ENCODE measurements at places on chromosomes 5 and 9.

GRCh38 chr5:989961-990530 is 18.6 kb upstream of the NKD2 start:
- DNase-seq: no peak

- DNase-seq: no peak
Observed at GRCh38 chr5:176187276-176188062, 50.8 kb upstream of the SIMC1 start.

GRCh38 chr5:105630803-105631202 is 2039.9 kb downstream of the EFNA5 start:
- no peak for DNase-seq

GRCh38 chr9:105296877-105297287 is 52.4 kb downstream of the SLC44A1 start:
- no peak for DNase-seq

DNA sequence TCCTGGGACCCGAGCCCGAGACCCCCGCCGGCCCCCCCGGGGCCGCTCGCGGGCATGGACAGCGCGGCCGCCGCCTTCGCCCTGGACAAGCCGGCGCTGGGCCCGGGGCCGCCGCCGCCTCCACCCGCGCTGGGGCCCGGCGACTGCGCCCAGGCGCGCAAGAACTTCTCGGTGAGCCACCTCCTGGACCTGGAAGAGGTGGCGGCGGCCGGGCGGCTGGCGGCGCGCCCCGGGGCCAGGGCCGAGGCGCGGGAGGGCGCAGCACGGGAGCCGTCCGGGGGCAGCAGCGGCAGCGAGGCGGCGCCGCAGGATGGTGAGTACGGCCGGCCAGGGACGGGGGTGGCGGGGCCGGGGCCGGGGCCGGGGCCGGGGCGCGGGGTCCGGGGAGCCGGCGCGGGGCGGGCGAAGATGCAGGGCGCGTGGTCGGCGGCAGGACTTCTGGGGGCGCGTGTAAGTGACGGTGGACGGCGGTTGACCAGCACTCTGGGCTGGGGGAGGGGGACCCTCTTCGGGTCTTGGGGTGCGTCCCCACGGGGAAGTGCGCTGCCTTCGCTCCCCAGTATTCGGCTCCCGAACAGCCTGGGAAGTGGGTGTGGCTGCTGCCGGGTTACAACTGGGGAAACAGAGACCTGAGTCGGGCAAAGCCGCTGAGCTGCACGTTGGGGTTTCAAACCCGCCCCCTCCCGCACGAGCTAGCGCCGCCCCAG is 520 bp downstream of the PRRX2 start:
- no peak for DNase-seq

DNA sequence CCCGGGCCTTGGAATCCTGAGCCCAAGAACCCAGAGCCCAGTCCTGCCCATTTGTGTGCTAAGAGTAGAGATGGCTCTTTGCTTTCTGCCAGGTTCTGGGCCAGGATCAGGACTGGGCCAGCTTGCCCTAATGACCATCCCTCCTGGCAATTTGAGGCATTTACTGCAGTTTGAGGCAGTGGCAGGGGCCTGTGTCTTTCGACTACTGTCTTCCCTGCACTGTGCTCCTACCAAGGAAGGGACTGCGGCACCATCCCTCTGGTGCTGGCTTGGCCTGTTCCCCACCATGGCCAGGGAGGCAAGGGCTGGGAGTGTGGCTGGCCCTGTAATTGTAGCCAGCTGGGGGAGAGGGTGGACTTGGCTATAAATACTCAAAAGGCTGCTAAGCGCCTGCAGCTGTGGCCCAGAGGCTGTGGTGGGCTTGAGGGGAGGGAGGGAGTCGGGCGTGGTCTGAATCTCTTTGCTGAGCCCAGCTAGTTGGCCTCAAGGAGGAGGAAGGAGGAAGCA is 4.6 kb downstream of the ENHO start:
- no peak for DNase-seq

DNA sequence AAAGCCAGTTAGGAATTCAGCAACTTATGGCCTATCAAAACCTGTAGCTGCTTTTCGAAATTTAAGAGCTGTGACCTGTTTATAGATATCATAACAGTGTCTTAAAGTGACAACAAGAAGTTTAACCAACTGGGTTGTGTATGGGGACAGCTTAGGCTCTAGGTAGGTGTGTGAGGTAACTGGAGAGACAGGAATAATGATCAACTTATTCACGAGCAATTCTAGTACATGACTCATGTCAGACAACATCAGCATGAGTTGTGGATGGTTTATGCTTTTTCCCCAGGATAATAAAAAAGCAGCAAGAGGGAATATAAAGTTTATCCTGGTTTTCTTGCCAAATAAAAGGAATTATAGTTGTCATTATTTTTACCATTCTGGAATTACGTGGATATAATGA is 88.6 kb downstream of the GDNF start:
- no peak for DNase-seq

DNA sequence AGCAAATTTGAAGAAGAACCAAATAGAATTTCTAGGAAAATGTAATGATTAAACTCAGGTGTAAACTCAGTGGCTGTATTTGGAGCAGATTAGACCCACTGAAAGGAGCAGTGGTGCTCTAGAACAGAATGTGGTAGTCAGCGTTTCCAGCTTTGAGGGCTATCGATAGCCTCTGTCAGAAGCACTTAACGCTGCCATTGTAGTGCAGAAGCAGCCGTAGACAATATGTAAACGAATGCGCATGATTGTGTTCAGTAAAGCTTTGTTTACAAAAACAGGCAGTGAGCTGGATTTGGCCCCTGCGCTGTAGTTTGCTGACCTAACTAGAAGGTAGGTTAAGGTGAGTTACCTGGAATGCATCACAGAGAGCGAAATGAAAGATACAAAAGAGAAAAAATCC is 72.0 kb downstream of the FAM78A start:
- no peak for DNase-seq

- no peak for DNase-seq
Observed at GRCh38 chr5:167716126-167716775, 575.2 kb upstream of the WWC1 start.

- DNase-seq: no peak
Observed at GRCh38 chr5:153559926-153560325, 69.5 kb downstream of the GRIA1 start.

- peak; percentile 10 for DNase-seq
Observed at GRCh38 chr9:129944506-129945116, 98.4 kb downstream of the FNBP1 start.

- no peak for DNase-seq
Observed at GRCh38 chr5:1383344-1383743, 38.4 kb upstream of the CLPTM1L start.

GRCh38 chr5:169649486-169649885 is 12.4 kb downstream of the DOCK2 start:
- no peak for DNase-seq

DNA sequence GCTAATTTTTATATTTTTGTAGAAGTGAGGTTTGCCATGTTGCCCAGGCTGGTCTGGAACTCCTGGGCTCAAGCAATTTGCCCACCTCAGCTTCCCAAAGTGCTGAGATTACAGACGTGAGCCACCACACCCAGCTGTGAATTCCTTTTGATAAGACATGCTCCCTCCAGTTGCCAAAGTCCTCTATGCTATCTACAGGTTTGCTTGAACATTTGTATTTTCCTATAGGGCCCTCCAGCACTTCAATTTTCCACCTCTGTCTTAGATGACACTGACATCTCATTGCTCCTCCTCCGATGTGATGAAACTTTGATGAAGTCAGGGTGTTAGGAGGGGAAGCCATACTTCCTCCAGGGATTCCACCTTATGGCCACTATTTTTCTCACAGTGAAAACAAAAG is 25.2 kb upstream of the CTSV start:
- DNase-seq: no peak

- DNase-seq: no peak
Observed at GRCh38 chr5:90233476-90233875, 176.1 kb downstream of the CETN3 start.

- DNase-seq: no peak
Observed at GRCh38 chr5:95449460-95449859, 58.3 kb downstream of the FAM81B start.

GRCh38 chr5:125267636-125268248 is 521.3 kb upstream of the ZNF608 start:
- DNase-seq: no peak

- no peak for DNase-seq
Observed at GRCh38 chr5:59917121-59917520, 23.6 kb upstream of the PDE4D start.
